ENCODE measurements at places on chromosomes 5 and 9.

- no peak for DNase-seq
Measured at GRCh38 chr9:13809401-13809800, 504.5 kb downstream of the NFIB start.

- no peak for DNase-seq
Measured at GRCh38 chr9:20838218-20838617, 154.2 kb downstream of the FOCAD start.

DNA sequence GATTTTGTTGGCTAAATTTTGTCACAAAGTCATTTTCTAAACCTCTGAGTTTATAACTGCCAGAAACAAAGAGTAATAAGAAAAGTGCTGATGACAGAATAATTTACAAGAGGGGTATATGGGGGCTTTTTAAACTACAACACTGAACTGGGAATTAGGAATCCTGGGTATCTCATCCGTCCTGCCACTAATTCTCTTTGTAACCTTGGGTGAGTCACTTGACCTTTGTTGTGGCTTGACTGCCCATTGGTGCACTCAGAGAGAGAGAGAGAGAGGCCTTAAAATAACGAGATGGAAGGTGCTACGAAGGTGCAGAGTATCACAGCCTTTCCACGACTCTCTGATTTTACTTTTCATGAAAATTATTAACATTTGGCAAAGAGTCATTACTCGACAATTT lies 130.3 kb upstream of the CNTLN start:
- DNase-seq: no peak

GRCh38 chr5:147481874-147482705 lies 27.8 kb downstream of the DPYSL3 start:
- no peak for DNase-seq

- DNase-seq: no peak
Measured at GRCh38 chr5:125609011-125609410, 814.2 kb upstream of the GRAMD2B start.

DNA sequence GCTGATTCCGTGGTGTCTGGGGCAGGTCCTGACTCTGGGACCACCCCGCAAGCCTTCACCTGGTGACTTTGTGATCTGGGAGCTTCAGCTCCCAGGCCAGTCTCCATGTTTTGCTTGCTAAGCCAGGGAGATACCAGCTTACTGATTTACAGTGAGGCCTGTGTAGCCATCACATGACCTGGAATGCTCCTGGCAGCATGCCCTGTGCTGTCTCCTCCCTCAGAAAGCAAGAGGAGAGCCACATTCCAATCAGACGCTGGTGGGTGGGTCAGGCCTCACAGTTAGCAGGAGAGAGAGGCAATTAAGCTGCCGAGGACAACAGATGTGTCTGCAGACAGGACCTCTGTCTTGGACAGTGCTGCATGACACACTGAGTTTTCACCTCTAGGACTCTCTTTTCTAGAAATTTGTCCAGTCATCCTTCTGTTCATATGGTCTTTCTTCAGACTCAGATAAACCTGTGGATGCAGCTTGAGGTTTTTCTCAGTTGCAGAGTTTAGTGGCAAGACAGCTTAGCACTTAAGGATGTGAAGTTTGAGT lies 24.4 kb upstream of the GRPEL2 start:
- no peak for DNase-seq

DNA sequence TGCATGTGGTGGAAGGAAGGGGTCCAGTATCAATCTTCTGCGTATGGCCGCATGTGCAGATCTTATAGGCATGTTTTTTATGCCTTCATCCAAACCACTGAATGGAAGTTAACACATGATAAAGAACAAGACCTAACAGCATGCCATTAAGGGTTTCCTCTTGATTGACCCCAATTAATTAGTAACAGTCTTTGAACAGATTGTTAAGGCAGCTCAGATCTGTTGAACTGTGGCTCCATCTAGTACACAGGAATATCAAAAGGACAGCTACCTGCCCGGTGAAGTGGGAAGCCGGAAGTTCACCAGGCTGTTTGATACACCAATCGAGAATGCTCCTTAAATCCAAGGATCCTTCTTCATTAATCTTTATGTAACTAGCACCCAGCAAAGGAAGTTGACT lies 159.9 kb upstream of the ADAMTS16 start:
- DNase-seq: no peak

DNA sequence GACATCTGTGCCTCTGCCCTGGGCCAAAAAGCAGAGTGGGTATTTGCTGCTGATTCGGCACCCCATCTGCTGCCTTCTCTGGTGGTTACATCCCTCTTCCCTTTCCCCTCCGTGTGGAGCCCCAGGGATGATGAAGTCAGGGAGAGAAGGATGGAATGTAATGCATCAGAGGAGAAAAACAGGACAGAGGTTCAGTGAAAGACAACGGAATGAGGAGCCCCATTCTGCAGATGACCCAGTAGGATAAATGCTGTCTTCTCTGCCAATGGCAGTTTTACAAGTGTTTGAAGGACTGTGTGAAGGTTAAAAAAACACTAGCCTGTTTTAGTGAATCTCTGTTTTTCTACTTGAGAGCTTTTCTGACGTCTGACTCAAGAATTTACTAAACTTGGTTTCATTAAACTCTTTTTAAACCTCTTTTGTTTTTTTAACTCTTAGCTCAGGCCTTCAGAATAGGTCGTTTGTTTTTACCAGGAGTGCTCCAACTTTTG lies 86.3 kb downstream of the NLN start:
- DNase-seq: no peak

Data from activated T-cell treated with anti-CD3 and anti-CD28 coated beads for 1 hour (primary cell).